Neural progenitor cell (in vitro differentiated cells): ENCODE measurements at places on chromosomes 12 and 14.

DNA sequence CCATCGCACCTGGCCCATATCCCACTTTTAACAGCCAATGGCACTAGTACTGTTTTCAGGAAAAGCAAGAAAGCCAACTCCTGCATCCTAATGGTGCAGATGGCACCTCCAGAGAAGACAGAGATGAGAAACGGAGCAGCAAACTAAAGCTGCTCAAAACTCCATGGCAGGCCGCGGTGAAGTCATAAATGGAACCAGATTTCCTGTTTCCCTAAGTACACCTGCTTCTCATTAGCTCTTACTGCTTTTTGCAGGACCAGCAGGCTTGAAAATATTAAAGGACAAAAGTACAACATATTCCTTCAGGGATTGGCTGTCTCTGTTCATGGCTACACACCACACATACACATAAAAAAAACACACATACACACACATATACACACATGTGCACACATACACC lies 36.7 kb upstream of the LGALS3 start:
- no peak overlapping the region for H3K4me3 ChIP-seq
- no peaks in the 10 kb centered on the region for H3K4me1 ChIP-seq
- H3K27ac ChIP-seq, result no peak overlapping the region
- H3K36me3 ChIP-seq, result no peaks in the 10 kb centered on the region
- H3K27me3 ChIP-seq, result no peaks in the 10 kb centered on the region

DNA sequence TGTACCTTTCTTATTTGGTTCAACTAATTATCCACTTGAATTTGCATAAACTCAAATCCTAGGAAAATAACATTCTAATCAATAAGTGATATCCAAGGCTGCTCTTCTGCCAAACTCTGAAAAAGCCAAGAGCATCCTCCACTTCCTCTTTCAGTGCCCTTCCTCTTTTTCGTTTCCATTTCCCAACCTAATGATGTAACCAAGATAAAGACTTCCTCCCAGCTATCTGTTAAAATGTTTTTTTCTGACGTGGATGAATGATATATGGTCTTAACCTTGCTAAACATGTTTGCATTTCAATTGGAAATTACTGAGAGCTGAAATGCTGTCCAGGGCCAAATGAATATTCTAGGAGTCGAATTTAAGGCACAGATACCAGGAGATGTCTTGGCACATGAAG lies 459.5 kb upstream of the PDE3A start:
- DNase-seq, result no peak
- H3K4me3 ChIP-seq, result no peak overlapping the region
- no peaks in the 10 kb centered on the region for H3K36me3 ChIP-seq
- H3K27me3 ChIP-seq, result no peaks in the 10 kb centered on the region

DNA sequence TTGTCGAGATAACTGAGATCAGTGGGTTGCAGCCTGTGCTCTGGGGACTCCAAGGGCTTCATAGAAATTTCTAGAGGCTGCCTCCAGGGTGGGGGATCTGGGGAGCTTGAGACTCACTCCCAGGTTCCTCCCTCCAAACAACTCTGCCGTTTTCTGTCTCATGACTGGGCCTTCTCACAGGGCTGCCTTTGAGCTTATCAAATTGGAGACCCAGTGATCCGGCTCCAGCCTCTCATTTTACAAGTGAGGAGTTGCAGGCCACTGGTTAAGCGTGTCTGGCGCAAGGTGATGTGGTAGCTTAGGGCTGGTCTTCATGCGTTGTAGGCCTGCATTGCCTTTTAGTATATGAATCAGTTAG lies 85.8 kb downstream of the SLC25A47 start:
- no peaks in the 10 kb centered on the region for H3K36me3 ChIP-seq
- no peak overlapping the region for H3K4me3 ChIP-seq
- no peaks in the 10 kb centered on the region for H3K27me3 ChIP-seq
- no peak overlapping the region for H3K27ac ChIP-seq
- peaks cover 12% of the 10 kb centered on the region for H3K4me1 ChIP-seq
- no peak for DNase-seq

DNA sequence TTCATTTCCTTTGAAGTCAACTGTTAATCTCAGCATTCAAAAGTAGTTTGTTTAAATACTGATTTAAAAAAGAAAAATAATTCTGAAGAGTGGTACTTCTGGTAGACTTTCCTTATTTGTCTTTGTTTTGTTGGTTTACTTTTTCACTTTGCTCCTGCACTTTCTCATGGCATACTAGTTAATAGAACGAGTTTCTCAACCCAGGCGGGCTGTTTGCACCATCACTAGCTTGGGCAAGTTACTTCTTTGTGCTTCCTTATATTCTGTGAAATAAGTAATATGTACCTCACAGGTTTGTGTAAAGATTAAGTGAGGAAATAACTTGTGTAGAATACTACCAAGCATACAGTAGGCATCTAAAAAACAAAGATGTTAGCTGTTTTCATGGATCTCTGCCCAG lies 45.5 kb downstream of the SLC38A6 start:
- H3K4me1 ChIP-seq, result no peaks in the 10 kb centered on the region
- no peaks in the 10 kb centered on the region for H3K27me3 ChIP-seq
- H3K36me3 ChIP-seq, result no peaks in the 10 kb centered on the region
- H3K4me3 ChIP-seq, result no peak overlapping the region
- DNase-seq, result no peak
- H3K27ac ChIP-seq, result no peak overlapping the region

DNA sequence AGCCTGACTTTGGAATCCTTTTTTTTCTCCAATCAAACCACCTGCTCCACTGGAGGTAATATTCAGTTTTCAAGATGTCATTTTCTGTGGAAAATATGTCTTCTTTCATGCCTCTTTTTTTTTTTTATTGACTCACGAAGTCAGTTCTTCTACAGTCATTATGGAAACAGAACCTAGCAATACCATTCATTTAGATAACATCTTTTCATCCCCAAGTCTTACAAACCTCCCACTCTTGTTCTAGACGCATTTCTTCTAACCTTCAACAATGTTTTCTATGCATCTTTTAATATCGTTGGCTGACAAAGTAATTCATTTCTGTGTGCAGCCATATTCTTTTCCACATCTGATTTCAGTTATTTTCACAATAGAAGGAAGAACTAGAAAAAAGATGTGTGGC lies 474.3 kb upstream of the CCDC196 start:
- peaks cover 26% of the 10 kb centered on the region for H3K4me1 ChIP-seq
- DNase-seq, result no peak
- no peak overlapping the region for H3K27ac ChIP-seq
- H3K4me3 ChIP-seq, result no peak overlapping the region
- no peaks in the 10 kb centered on the region for H3K27me3 ChIP-seq
- no peaks in the 10 kb centered on the region for H3K36me3 ChIP-seq

GRCh38 chr12:93025145-93026103 lies 96.3 kb upstream of the EEA1 start:
- H3K27ac ChIP-seq, result no peak overlapping the region
- H3K4me3 ChIP-seq, result no peak overlapping the region
- no peaks in the 10 kb centered on the region for H3K4me1 ChIP-seq

GRCh38 chr12:32686340-32686739 lies 7.2 kb downstream of the DNM1L start:
- no peak overlapping the region for H3K4me3 ChIP-seq
- no peaks in the 10 kb centered on the region for H3K4me1 ChIP-seq
- H3K27ac ChIP-seq, result no peak overlapping the region
- no peaks in the 10 kb centered on the region for H3K36me3 ChIP-seq
- H3K27me3 ChIP-seq, result no peaks in the 10 kb centered on the region

GRCh38 chr14:37201724-37202123 lies 4.0 kb downstream of the MIPOL1 start:
- H3K4me1 ChIP-seq, result peaks cover 4% of the 10 kb centered on the region
- H3K27me3 ChIP-seq, result no peaks in the 10 kb centered on the region
- H3K27ac ChIP-seq, result no peak overlapping the region
- no peaks in the 10 kb centered on the region for H3K36me3 ChIP-seq
- H3K4me3 ChIP-seq, result no peak overlapping the region

DNA sequence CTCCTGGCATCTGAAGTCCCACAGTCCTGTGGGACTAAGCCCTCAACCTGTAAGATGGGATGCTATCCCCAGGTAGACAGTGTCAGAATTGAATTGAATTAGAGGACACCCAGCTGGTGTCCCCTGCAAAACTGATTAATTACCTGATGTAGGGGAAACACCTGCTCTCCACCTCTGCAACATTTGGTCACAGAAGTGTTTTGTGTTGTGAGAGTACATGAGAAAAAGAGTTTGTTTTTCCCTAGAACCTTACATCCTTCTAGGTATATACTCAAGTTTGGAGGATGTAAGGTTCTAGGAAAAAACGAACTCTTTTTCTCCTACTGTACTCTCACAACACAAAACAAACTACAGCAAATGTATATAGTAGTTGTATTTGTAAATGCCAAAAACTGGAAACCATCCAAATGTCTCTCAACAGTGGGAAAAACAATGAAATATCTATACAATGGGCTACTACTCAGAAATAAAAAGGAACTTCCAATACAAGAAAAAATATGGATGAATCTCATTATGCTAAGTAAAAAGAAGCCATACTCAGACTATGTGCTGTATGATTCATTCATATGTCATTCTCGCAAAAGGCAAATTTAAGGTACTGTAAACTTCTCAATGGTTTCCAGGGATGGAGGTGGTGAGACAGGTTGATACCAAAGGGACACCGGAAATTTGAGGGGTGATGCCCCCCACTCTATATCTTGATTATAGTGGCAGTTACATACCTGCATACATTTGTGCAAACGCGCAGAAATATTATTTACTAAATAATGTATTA lies 160.7 kb downstream of the MED13L start:
- H3K36me3 ChIP-seq, result no peaks in the 10 kb centered on the region
- H3K27ac ChIP-seq, result no peak overlapping the region
- H3K4me1 ChIP-seq, result peaks cover 20% of the 10 kb centered on the region
- no peak overlapping the region for H3K4me3 ChIP-seq
- DNase-seq, result no peak
- H3K27me3 ChIP-seq, result no peaks in the 10 kb centered on the region
